ENCODE measurements at places on chromosomes 13 and 19. TPM values are rescaled to one million over a fixed set of nuclear protein-coding genes. Genes with fewer than 3 reads are reported as not detected.

Gene NLRP5
- not detected for polyA plus RNA-seq

Gene BRME1
- 8.5 TPM for polyA plus RNA-seq

Gene KASH5
- polyA plus RNA-seq: not detected

Gene ZNF77
- 10.2 TPM for polyA plus RNA-seq

Measured in neural cell (in vitro differentiated cells).